NCI-H446 treated with DMSO at 0.1 percent for 48 hours (cell line): ENCODE measurements at places on chromosomes 3 and 15.

GRCh38 chr15:29675791-29676301 is 146.4 kb downstream of the TJP1 start:
- DNase-seq: no peak

DNA sequence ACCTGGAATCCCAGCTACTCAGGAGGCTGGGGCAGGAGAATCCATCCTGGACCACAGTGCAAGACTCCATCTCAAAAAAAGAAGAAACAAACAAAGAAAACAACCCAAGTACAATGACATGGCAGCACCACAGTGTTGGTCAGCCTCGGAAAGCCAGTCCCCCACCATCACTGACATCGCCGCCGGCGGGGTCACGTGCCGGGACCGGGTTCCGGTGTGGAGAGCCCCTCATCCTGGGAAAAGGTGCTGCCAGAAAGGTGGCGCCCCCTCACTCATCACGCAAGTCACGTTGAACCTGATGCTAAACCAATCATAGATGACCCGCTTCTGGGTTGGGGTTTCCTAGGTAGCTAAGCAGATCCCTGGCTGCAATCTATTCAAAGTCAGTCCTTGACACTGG is 17.8 kb downstream of the QRICH1 start:
- no peak for DNase-seq

DNA sequence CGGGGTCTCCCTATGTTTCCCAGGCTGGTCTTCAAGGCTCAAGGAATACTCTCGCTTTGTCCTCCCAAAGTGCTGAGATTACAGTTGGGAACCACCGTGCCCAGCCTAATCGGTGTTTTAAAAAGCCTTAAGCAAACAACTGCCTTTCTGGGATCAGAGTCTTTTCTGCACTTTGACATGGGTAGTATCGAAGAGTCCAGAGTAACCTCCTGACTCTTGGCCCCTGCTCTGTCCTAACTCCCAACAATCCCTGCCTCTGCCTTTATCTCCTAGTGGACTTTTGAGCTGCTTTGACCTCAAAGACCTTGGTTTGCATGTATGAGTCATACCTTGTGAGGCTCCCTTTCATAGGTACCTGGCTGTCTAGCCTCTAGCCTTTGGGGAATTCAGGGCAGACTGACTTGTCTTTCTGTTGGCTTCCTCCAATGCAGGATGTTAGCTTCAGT is 21.0 kb upstream of the HACD2 start:
- DNase-seq: no peak

DNA sequence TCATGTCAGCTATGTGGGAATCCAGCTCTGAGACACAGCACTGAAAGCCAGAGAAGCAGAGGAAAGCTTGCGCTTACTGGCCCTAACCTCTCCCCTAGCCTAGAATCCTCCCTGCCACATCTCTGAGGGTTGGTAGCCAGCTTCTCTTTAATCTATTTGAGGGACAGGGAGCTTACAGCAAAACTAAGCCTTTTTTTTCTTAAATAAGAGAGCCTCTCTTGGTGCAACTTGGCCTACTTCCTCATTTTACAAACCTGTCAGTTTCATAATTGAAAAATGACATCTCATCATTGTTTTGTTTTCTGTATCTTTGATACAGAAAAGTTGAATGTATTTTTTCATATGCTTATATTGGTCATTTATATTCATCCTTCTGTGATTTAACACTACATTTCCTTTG is 193.9 kb downstream of the ZNF621 start:
- no peak for DNase-seq

DNA sequence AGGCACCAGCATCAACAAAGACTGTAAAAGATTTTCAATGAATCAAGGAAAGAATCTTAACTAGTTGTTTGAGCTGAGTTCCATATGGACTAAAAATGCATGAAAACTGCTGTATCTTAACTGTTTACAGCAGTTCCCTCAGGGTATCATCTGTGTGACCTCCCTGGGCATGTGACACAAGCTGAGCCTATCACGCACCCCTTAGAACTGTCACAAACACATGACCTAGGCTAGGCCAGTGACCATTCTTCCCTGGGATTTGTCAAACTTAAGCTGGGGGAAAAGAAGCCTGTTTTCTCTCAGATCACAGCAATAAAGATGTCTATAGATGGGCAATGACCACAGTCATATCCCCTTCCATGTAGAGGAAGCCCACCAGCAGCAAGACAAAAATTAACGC is 35.7 kb downstream of the IGF2BP2 start:
- no peak for DNase-seq

GRCh38 chr15:86399041-86399954 is 319.6 kb downstream of the AGBL1 start:
- no peak for DNase-seq

- DNase-seq: no peak
Measured at GRCh38 chr3:70855149-70855548, 542.7 kb upstream of the MDFIC2 start.

DNA sequence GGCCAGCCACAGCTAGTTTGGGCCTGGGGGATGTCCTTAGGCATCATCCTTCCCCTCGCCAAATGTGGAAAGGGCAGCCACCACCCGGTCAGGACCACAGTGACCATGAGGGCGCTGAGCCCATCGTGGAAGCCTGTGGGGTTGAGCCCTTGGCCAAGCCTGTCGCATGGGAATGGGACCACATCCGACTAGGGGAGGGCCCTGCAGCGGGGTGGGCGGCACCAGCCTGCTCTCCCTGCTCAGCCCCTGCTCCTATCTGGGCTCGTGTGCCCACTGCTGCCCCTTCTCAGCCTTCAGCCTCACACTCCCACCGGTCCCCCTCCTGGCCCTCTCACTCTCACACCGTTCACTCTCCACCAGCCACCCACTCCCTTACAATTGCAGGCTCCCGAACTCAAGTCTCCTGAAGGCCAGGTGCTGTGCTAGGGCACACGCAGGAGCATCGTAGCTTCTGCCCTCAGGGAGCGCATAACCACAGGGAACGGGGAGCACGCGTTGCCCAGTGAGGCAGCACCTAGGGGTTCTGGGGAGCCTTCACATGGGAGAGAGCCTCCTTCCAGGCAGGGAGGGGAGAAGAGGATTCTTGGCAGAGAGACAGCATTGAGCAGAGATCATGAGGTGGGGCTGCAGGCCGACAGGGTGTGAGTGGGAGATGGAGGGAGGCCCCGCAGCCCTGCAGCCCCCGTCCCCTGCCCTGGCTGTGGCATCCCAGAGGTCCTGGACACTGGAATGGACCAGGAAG is 26.1 kb downstream of the LOXL1 start:
- no peak for DNase-seq

DNA sequence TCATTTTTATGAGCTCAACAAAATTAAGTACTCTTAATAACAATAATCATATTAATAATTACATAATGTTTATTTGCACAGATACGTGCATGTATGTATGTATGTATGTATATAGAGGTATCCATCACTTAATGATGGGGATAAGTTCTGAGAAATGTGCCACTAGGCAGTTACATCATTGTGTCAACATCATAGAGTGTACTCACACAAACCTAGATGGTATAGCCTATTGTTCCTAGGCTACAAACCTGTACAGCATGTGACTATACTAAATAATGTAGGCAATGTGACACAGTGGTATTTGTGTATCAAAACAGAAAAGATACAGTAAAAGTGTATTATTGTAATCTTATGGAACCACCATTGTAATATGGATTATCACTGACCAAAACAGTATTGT is 874.7 kb upstream of the GBE1 start:
- no peak for DNase-seq

DNA sequence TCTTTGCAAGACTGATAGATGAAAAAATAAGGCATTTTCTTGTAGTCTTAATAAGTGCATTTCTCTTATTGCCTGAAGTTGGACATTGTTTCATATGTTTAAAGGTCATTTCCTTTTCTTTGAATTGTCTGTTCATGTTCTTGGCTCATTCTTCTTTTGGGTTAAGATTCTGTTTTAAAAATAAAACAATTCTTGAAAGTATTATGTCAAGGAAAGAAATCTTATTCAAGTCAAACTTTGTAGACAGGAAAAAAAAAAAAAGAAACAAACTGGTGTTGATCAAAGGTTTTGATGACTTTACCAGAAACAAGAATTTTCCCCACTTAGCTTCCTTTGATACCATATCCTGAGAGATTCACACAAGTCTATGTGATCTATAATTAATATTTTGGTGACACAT is 132.9 kb upstream of the AADACL2 start:
- no peak for DNase-seq

GRCh38 chr15:38920966-38921365 is 356.4 kb upstream of the RASGRP1 start:
- no peak for DNase-seq

- DNase-seq: no peak
Measured at GRCh38 chr15:62850318-62850717, 192.2 kb upstream of the TPM1 start.

DNA sequence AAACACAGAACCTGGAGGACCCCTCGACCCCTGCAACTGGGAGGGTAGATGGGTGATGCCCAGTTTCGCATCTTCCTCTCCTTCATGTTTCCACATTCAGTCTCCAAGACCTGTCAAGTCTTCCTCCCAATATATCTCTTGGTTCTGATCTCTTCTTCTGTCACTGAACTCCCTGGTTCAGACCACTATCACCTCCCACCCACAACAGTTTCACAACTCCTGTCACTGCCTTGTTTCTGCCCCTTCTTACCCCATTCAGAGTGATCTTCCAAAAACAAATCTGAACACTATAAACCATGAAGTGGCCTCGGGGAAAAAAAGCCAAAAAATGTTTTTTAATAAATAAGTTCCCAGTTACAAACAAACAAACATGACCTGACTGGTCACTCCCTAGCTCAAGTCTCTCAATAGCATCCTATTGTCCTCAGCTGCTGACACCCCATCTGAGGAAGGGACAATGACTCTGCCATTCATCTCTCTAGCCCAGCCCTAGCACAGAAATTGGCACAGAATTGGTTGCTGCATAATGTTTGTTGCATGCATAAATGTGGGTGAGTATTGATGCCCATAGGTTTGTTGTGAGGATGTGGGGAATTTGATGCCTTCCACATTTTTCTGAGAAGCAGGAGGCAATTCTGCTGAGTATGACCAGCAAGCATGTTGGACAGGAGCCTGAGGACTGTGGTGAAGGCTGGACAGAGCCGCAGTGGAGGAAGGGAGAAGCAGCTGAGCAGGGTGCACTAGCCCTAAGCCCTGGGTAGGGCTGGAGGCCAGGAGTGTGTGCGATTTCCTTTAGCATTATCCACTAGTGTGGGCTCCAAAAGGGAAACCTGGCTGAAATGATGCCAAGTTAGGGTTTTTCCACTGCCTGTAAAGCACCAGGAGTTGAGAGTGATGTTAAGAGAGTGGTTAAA is 12.2 kb upstream of the XYLB start:
- DNase-seq: no peak
